Osteocyte (in vitro differentiated cells): ENCODE measurements at places on chromosomes 4 and X. TPM values are rescaled to one million over a fixed set of nuclear protein-coding genes. Genes with fewer than 3 reads are reported as not detected.

GRCh38 chr4:173188648-173189047 lies 20.0 kb downstream of the GALNT7 start:
- H3K27me3 ChIP-seq = no peaks in the 10 kb centered on the region
- H3K36me3 ChIP-seq = no peaks in the 10 kb centered on the region
- peak overlapping the region; percentile 44 for H3K27ac ChIP-seq
- peaks cover 69% of the 10 kb centered on the region for H3K4me1 ChIP-seq
- no peak overlapping the region for H3K4me3 ChIP-seq

GRCh38 chr4:38803833-38804653 lies 548 bp downstream of the TLR1 start:
- H3K27ac ChIP-seq = peak overlapping the region; percentile 75
- peaks cover 20% of the 10 kb centered on the region for H3K4me1 ChIP-seq
- no peaks in the 10 kb centered on the region for H3K27me3 ChIP-seq
- H3K4me3 ChIP-seq = no peak overlapping the region

- H3K4me1 ChIP-seq = peaks cover 3% of the 10 kb centered on the region
- H3K4me3 ChIP-seq = no peak overlapping the region
- H3K27ac ChIP-seq = peak overlapping the region; percentile 41
These were observed 40.4 kb upstream of the MAP3K15 start for GRCh38 chrX:19555683-19556082.

GRCh38 chr4:97987019-97987648 lies 156.1 kb downstream of the STPG2 start:
- H3K27ac ChIP-seq = no peak overlapping the region
- no peak for DNase-seq
- H3K4me1 ChIP-seq = no peaks in the 10 kb centered on the region
- no peak overlapping the region for H3K4me3 ChIP-seq

The FGF13 gene
- total RNA-seq = not detected in 2 replicates

The BEND2 gene
- total RNA-seq = not detected in 2 replicates

The TBX22 gene
- total RNA-seq = not detected in 2 replicates

The ASB5 gene
- total RNA-seq = 0.32 TPM in 1 of 2 replicates, not detected in the other

DNA sequence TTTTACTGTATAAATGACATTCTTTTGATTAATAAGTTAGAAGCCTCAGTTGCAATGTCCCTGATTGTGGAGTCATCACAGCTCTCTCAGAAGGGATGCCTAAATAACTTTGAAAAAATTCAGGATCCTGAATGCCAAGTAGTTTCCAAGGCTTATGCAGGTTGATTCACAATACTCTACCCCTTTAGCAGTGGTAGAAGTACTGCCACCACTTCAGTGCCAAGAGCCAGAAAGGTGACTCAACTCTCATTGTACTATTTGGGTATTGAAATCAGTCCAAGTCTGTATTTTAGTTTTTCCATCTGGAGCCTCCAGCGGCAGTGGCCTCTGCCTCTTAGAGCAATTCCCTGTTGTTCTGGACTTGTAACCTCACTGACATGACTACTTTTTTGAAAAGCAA lies 320.1 kb upstream of the NDST4 start:
- H3K27me3 ChIP-seq = no peaks in the 10 kb centered on the region
- DNase-seq = no peak
- peaks cover 4% of the 10 kb centered on the region for H3K4me1 ChIP-seq
- H3K36me3 ChIP-seq = no peaks in the 10 kb centered on the region
- H3K27ac ChIP-seq = no peak overlapping the region

The GUCY1A1 gene
- total RNA-seq = 10.8 and 11.5 TPM in 2 replicates

The PCYT1B gene
- total RNA-seq = 1.0 and 1.1 TPM in 2 replicates

- H3K27me3 ChIP-seq = no peaks in the 10 kb centered on the region
- DNase-seq = no peak
- peaks cover 44% of the 10 kb centered on the region for H3K4me1 ChIP-seq
- peaks cover 13% of the 10 kb centered on the region for H3K36me3 ChIP-seq
These were observed 580 bp upstream of the PLS3 start for GRCh38 chrX:115560211-115560977.

GRCh38 chr4:186144946-186145569 lies 40.6 kb downstream of the FAM149A start:
- no peak for DNase-seq
- H3K27ac ChIP-seq = peak overlapping the region; percentile 56
- H3K4me1 ChIP-seq = peaks cover 12% of the 10 kb centered on the region
- peaks cover 8% of the 10 kb centered on the region for H3K27me3 ChIP-seq
- H3K36me3 ChIP-seq = no peaks in the 10 kb centered on the region
- peak overlapping the region; percentile 80 for H3K4me3 ChIP-seq

GRCh38 chrX:125137521-125137920 lies 182.2 kb upstream of the TEX13C start:
- no peak overlapping the region for H3K4me3 ChIP-seq
- H3K27me3 ChIP-seq = no peaks in the 10 kb centered on the region
- H3K4me1 ChIP-seq = no peaks in the 10 kb centered on the region
- no peak for DNase-seq
- no peaks in the 10 kb centered on the region for H3K36me3 ChIP-seq
- H3K27ac ChIP-seq = no peak overlapping the region

The HTR2C gene
- total RNA-seq = not detected in 2 replicates

DNA sequence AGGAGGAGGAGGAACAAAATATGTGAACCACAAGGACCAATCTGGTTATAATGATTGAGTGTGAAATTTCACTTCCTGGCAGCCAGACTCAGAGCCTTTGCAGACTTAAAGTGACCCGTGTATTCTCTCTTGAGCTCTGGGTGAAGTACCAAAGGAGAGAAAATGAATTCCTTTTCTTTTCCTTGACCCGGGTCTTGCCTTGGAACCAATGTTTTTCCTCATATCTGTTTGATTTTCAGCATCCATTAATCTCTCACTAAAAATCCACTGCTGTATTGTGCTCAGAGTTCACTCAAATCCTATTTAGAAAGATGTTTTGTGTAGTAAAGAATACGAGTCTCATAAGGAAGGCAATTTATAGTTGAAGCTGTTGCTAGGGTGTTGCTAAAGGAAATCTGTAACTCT lies 78.3 kb upstream of the C1QTNF7 start:
- H3K27ac ChIP-seq = no peak overlapping the region
- no peak for DNase-seq
- peaks cover 28% of the 10 kb centered on the region for H3K27me3 ChIP-seq
- no peak overlapping the region for H3K4me3 ChIP-seq

The FAM9C gene
- not detected in 2 replicates for total RNA-seq
